ENCODE measurements at places on chromosomes 16 and 17. TPM values are rescaled to one million over a fixed set of nuclear protein-coding genes. Genes with fewer than 3 reads are reported as not detected.

Gene EARS2
- 40.3 TPM for total RNA-seq

Gene SAMD14
- 2.1 TPM for total RNA-seq

Gene ACSM2A
- total RNA-seq, result not detected

Gene RRAD
- total RNA-seq, result 83.7 TPM

Gene TNFSF13
- 1.5 TPM for total RNA-seq

Gene NR1D1
- total RNA-seq, result 1.8 TPM

Gene TRPV2
- total RNA-seq, result 74.5 TPM

Gene CDH3
- not detected for total RNA-seq

Gene VAMP2
- total RNA-seq, result 8.1 TPM

- no peaks in the 10 kb centered on the region for H3K27me3 ChIP-seq
- DNase-seq, result no peak
- peaks cover 7% of the 10 kb centered on the region for H3K4me1 ChIP-seq
- peak overlapping the region; percentile 95 for H3K4me3 ChIP-seq
- peak overlapping the region; percentile 97 for H3K27ac ChIP-seq
These were observed 445 bp downstream of the CIAO2B start for GRCh38 chr16:66933776-66934137.

DNA sequence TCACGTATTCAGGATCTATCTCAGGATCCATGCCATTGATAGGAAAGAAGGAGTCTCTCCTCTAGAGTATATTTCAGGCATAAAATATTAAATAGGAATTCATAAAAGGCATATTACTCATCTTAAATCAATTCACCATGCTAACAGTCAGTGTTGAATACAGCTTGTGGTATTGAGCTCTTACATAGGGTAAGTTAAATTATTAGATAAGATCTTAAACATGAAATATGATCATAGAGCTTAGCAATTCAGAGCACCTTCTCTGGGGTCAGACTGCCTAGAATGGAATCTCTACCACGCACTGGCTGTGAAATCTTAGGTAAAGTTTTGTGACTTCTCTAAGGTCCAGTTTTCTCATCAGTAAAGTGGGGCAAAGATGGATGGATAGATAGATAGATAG, 20.7 kb downstream of the MARCHF10 start:
- peaks cover 14% of the 10 kb centered on the region for H3K4me1 ChIP-seq
- H3K36me3 ChIP-seq, result no peaks in the 10 kb centered on the region
- no peak overlapping the region for H3K27ac ChIP-seq

DNA sequence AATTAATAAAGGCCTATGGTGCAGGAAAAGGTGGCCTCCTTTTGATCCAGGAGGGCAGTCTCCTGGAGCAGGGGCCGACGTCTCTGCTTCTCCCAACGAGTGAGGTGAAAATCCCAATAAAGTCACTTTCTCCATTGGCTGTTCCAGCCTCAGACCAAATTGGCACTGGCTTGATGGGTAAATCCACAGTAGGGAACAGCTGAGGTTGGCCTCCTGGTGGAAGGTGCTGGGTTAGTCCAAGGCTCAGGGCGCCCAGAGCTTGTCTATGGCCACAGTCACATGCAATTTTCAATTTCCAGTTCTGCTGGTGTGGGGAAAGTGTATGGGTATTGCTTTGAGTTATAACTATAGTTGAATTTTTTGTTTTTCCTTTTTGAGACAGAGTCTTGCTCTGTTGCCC, 79.0 kb downstream of the NETO2 start:
- H3K27ac ChIP-seq, result no peak overlapping the region
- no peaks in the 10 kb centered on the region for H3K4me1 ChIP-seq
- peaks cover 14% of the 10 kb centered on the region for H3K27me3 ChIP-seq
- no peak for DNase-seq
- no peaks in the 10 kb centered on the region for H3K36me3 ChIP-seq

- H3K27ac ChIP-seq, result no peak overlapping the region
- no peak for DNase-seq
- no peaks in the 10 kb centered on the region for H3K4me1 ChIP-seq
These were observed 7.6 kb downstream of the CBFA2T3 start for GRCh38 chr16:88969361-88969831.

- H3K4me1 ChIP-seq, result peaks cover 4% of the 10 kb centered on the region
- no peaks in the 10 kb centered on the region for H3K27me3 ChIP-seq
- no peak overlapping the region for H3K27ac ChIP-seq
- H3K4me3 ChIP-seq, result no peak overlapping the region
- peak; percentile 31 for DNase-seq
- H3K36me3 ChIP-seq, result no peaks in the 10 kb centered on the region
These were observed 24.4 kb downstream of the UBE2O start for GRCh38 chr17:76428511-76428910.

- H3K27ac ChIP-seq, result no peak overlapping the region
- H3K4me1 ChIP-seq, result no peaks in the 10 kb centered on the region
- no peaks in the 10 kb centered on the region for H3K36me3 ChIP-seq
These were observed 23.4 kb upstream of the SREBF1 start for GRCh38 chr17:17859909-17860765.

- no peak for DNase-seq
- no peak overlapping the region for H3K27ac ChIP-seq
- H3K27me3 ChIP-seq, result no peaks in the 10 kb centered on the region
- peaks cover 46% of the 10 kb centered on the region for H3K36me3 ChIP-seq
- H3K4me1 ChIP-seq, result no peaks in the 10 kb centered on the region
- no peak overlapping the region for H3K4me3 ChIP-seq
These were observed 10.8 kb downstream of the LRRC59 start for GRCh38 chr17:50386510-50386909.

GRCh38 chr16:71205482-71206131, 24.9 kb downstream of the HYDIN start:
- DNase-seq, result no peak
- H3K36me3 ChIP-seq, result no peaks in the 10 kb centered on the region
- no peaks in the 10 kb centered on the region for H3K27me3 ChIP-seq
- H3K4me1 ChIP-seq, result no peaks in the 10 kb centered on the region

GRCh38 chr16:67279296-67280089, at the start of gene PLEKHG4:
TSS of gene PLEKHG4 (plus strand) at chr16:67279532. CDS start at chr16:67280045, 513 bp downstream.
- DNase-seq, result peak; percentile 72
- H3K4me3 ChIP-seq, result peak within 1 kb of the TSS; percentile 46
- H3K27me3 ChIP-seq, result no peaks in the 10 kb centered on the region
- peak within 1 kb of the TSS; percentile 94 for H3K27ac ChIP-seq
- peaks cover 16% of the 10 kb centered on the region for H3K4me1 ChIP-seq
- H3K36me3 ChIP-seq, result peaks cover 6% of the 10 kb centered on the region

DNA sequence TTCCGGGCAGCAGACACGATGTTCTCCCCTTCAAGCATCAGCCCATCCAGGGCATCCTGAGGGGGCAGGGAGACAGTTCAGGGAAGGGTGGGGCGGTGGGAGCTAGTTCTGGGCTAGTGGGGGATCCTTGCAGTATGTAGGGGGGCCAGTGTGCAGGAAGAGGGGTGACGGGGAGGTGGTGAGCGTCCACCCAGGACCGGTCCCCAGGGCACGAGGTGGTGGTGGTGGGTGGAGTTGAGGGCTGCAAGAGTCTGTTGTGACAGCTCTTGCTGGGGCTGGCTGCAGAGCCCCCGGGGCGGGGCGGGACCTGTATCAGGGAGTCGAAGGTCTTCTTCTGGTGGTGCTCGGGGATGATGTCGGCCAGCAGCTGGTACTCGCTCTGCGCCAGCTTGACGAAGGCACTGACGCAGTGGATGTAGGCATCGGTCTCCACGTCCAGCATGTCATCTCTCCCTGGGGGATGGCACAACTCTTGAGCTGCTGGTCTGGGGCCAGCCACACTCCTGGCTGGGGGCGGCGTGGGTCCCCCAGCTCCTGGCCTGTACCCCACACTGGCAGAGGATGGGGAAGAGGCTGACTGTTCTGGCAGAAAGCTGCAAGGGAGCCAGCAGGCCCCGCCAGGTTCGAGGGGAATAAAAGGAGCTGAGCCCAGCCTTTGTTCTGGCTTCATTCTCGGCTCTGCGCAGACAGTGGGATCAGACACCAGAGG, 10.0 kb downstream of the ZACN start:
- no peak for DNase-seq
- no peak overlapping the region for H3K4me3 ChIP-seq
- no peaks in the 10 kb centered on the region for H3K27me3 ChIP-seq
- H3K36me3 ChIP-seq, result peaks cover 37% of the 10 kb centered on the region
- H3K4me1 ChIP-seq, result no peaks in the 10 kb centered on the region

DNA sequence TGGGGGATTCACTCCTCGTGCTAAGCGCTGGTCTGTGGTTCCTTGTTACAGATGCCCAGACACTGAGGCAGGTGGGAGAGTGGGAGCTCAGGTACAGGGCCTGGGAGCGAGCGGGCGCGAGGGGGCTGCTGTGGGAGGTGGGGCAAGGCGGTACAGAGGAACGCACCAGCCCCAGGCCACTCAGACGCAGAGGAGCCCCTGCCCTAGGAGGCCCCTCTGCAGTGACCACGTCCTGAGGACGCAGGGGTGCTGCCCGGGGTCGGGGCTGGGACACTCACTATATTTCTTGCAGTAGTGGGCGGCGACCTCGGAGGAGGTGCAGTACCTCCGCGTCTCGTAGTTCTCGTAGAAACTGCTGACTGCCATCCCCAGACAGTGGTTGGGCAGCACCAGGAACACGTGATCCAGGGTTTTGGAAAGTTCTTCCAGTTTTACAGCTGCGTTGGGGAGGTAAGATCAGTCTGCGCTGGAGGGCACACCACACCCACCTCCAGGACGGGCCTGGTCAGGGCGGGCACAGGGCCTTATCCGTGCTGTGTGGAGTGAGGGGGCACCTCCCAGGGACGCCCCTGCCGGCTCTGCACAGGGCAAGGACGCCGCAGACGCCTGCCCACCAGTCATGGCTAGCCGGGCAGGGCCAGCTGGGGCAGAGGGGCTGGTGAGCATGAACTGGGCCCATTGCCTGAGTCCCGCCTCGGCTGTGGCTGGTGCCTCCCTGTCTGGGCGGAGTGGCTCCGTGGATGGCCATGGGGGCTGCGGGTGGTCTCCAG, 16.3 kb upstream of the RNPS1 start:
- no peaks in the 10 kb centered on the region for H3K36me3 ChIP-seq
- no peaks in the 10 kb centered on the region for H3K27me3 ChIP-seq
- H3K27ac ChIP-seq, result no peak overlapping the region
- H3K4me3 ChIP-seq, result no peak overlapping the region

DNA sequence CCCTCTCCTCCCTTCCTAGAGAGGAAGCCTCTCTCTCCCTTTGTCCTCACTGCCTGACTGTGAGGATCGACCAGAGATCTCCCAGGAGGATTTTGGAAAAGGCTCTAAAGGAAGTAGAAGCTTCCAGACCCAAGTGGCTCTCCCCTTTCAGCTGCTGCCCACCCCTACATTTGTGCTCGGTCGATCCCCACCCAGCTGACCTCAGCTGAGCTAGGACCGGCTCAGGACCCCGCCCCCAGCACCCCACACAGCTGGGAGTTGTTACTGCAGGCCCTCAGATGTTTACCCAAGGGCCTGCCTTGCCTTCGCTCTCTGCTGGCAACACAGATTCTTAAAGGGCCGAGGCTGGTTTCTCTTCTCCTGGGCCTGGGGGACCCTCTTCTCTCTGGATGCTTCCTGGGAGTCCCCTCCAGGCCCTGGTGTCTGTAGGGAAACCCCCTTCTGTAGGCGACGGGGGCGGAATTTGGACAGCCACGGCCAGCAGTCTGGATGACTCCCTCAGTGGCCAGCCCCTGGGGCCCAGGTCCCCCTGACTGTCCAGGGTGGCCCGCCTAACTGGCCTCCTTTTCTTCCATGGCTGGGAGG, 26.9 kb upstream of the TIMP2 start:
- H3K27me3 ChIP-seq, result no peaks in the 10 kb centered on the region
- no peak overlapping the region for H3K27ac ChIP-seq
- H3K36me3 ChIP-seq, result no peaks in the 10 kb centered on the region
- DNase-seq, result peak; percentile 71

DNA sequence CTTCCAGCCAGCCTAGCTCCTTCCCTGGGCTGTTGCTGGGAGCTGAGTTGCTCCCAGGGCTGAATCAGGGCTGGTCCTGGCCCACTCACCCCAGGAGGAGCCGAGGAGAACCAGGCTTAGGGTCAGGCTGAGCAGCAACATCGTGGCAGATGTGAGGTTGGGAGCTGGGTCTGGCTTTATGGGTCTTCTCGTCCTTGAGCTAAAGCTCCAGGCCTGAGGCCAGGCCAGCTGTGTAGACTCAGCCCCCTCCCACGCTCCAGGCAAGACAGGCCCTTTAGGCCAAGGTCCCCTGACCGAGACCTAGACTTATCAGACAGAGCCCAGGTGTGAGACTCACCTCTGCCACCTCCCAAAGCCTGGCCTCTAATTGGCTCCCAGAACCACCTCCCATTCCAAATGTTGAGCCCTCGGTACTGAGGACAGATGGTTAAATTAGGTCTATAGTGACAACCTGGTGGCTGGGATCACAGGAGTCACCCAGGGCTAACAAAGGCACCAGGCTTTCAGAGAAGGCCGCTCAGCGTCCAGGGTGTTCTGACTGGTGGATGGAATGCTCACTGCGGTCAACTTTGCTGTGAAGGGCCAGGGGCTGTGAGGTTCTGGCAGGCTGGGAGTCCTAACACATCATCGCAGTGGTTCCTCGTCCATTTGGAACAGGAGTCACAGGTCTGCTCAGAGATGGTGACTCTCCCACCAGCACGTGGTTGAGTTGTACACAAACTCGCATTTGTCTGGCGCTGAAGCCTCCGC, at the start of gene CTRL:
TSS of gene CTRL (minus strand) at position 151 of the 750 bp plus-strand sequence. CDS start at position 141, 10 bp downstream.
- H3K4me1 ChIP-seq, result peaks cover 9% of the 10 kb centered on the region
- H3K27ac ChIP-seq, result no peak within 1 kb of the TSS
- peaks cover 14% of the 10 kb centered on the region for H3K36me3 ChIP-seq
- no peak within 1 kb of the TSS for H3K4me3 ChIP-seq

GRCh38 chr16:17304491-17305119, 166.2 kb downstream of the XYLT1 start:
- no peak overlapping the region for H3K27ac ChIP-seq
- no peaks in the 10 kb centered on the region for H3K36me3 ChIP-seq
- H3K4me3 ChIP-seq, result no peak overlapping the region
- DNase-seq, result peak; percentile 36
- H3K27me3 ChIP-seq, result no peaks in the 10 kb centered on the region
- H3K4me1 ChIP-seq, result no peaks in the 10 kb centered on the region

- H3K27ac ChIP-seq, result no peak overlapping the region
- peak; percentile 80 for DNase-seq
- no peak overlapping the region for H3K4me3 ChIP-seq
- H3K27me3 ChIP-seq, result no peaks in the 10 kb centered on the region
These were observed 7.6 kb downstream of the CCDC57 start for GRCh38 chr17:82204831-82205719.

GRCh38 chr17:81422776-81423697, 27.8 kb downstream of the BAHCC1 start:
- peak; percentile 96 for DNase-seq
- peaks cover 48% of the 10 kb centered on the region for H3K4me1 ChIP-seq
- H3K4me3 ChIP-seq, result peak overlapping the region; percentile 28
- no peaks in the 10 kb centered on the region for H3K27me3 ChIP-seq

DNA sequence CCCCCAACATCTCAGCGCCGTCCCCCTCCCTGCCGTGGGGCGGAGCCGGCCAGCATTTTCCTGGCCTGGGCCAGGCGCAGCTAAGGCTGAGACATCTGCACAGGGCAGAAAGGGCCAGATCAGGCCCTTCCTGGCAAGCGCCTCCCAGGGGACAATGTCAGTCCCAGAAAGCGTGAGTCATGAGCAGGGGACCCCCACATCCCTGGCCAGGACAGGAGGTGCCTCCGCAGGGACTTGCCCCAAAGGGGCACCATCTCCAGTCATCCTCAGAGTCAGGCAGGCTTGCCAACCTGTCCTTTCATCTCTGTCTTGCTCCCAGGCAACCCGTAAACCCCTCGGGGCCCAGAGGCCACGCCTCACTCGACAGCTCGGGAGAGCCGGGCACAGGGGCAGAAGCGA, 43.2 kb downstream of the SOCS1 start:
- no peaks in the 10 kb centered on the region for H3K4me1 ChIP-seq
- no peak overlapping the region for H3K27ac ChIP-seq
- H3K27me3 ChIP-seq, result no peaks in the 10 kb centered on the region
- H3K4me3 ChIP-seq, result no peak overlapping the region
- no peaks in the 10 kb centered on the region for H3K36me3 ChIP-seq

GRCh38 chr17:5184288-5184687, 7.4 kb downstream of the ZNF594 start:
- H3K4me3 ChIP-seq, result no peak overlapping the region
- no peaks in the 10 kb centered on the region for H3K27me3 ChIP-seq
- H3K4me1 ChIP-seq, result no peaks in the 10 kb centered on the region
- H3K27ac ChIP-seq, result no peak overlapping the region
- H3K36me3 ChIP-seq, result no peaks in the 10 kb centered on the region

GRCh38 chr17:63483038-63483437, 6.2 kb downstream of the ACE start:
- no peak overlapping the region for H3K4me3 ChIP-seq
- no peaks in the 10 kb centered on the region for H3K36me3 ChIP-seq

Measured in fibroblast of lung (primary cell).